Putamen (tissue), 1 donor: ENCODE measurements at places on chromosomes 12 and 14.

- no peak for DNase-seq
Measured at GRCh38 chr12:59583003-59583712, 12.7 kb upstream of the SLC16A7 start.

DNA sequence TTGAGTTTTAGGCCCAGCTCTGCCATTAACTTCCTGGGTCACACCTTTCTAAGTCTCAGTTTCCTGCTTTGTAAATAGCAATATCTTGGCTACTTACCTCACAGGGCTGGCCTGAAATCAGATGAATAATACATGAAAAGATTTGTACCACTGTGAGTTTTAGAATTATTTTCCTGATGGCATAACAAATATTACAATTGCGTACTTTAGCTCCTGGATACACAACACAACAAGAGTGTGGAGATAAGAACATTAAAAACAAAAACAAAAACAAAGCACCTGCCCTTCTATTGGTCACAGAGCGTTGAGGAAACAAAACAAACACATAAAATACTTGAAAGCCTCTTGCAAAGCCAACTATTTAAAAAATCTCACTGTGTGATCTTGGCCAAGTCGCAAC is 4.9 kb upstream of the HDAC7 start:
- DNase-seq, result no peak

GRCh38 chr12:106070611-106071010 is 68.1 kb downstream of the NUAK1 start:
- DNase-seq, result no peak

GRCh38 chr14:64217308-64217707 is 76.9 kb downstream of the ESR2 start:
- no peak for DNase-seq
